ENCODE measurements at places on chromosomes 5 and 9.

DNA sequence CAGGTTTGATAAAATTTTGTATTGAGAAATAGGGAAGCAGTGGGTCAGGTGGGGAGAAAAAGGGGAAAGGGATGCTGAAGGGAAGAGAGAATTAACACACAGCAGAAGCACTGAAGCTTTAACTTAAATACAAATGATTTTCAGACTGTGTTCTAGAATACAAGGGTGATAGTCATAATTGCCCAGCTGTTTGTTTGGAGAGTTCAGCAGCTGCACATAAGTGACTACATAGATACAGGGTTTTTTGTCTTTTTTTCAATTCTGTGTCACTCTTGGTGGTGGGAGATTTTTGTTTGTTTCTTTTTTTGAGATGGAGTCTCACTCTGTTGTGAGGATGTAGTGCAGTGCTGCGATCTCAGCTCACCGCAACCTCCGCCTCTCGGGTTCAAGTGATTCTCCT, 590.4 kb upstream of the SEMA6A start:
- DNase-seq: no peak

- no peak for DNase-seq
Measured at GRCh38 chr5:96316017-96316416, 117.0 kb downstream of the PCSK1 start.

- no peak for DNase-seq
Measured at GRCh38 chr5:82338771-82339373, 60.7 kb upstream of the RPS23 start.

DNA sequence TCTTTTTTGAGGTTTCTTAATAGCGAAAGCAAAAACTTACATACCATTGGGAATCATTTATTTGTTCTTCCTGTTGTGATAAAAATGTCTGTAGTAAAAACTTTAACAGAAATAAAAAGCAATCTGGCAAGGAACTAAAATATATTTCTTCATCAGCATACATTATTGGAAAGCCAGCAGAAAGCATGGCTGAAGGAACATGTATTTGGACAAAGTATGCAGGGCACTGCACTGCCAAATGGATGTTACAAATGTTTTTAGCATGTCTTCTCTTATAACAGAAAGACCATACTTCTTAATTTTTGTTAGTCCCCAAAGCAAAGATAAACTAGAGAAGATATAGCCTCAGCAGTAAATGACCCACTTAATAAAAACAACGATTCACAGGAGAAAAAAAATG, 80.5 kb downstream of the SMIM15 start:
- DNase-seq: no peak

DNA sequence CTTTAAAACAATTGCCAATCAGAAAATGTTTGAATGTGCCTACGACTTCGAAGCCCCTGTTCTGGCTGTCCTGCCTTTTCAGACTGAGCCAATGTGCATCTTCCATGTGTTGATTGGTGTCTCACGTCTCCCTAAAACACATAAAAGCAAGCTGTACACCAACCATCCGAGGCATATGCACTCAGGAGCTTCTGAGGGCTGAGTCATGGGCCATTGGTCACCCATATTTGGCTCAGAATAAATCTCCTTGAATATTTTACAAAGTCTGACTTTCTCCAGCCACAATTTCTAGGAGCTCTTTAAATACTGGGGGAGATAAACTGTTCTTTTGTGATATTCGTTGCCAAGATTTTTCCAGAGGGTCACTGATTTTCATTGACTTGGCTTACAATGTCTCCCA, 53.9 kb downstream of the C9orf57 start:
- DNase-seq: no peak

GRCh38 chr9:133842721-133843227, 104.6 kb upstream of the SARDH start:
- no peak for DNase-seq

GRCh38 chr5:53368966-53369605, 111.3 kb upstream of the FST start:
- DNase-seq: no peak

- no peak for DNase-seq
Measured at GRCh38 chr5:1515311-1515920, 8.3 kb downstream of the LPCAT1 start.

GRCh38 chr9:99866398-99866797, 40.1 kb upstream of the STX17 start:
- no peak for DNase-seq

GRCh38 chr9:15010581-15010980, 100.4 kb upstream of the FREM1 start:
- DNase-seq: no peak

Measured in hematopoietic multipotent progenitor cell treated with erythropoietin and hydrocortisone succinate and interleukin-3 and kit ligand, for 15 days (in vitro differentiated cells).